Activated T-cell treated with anti-CD3 and anti-CD28 coated beads for 1 hour (primary cell): ENCODE measurements at places on chromosomes 6 and 20.

DNA sequence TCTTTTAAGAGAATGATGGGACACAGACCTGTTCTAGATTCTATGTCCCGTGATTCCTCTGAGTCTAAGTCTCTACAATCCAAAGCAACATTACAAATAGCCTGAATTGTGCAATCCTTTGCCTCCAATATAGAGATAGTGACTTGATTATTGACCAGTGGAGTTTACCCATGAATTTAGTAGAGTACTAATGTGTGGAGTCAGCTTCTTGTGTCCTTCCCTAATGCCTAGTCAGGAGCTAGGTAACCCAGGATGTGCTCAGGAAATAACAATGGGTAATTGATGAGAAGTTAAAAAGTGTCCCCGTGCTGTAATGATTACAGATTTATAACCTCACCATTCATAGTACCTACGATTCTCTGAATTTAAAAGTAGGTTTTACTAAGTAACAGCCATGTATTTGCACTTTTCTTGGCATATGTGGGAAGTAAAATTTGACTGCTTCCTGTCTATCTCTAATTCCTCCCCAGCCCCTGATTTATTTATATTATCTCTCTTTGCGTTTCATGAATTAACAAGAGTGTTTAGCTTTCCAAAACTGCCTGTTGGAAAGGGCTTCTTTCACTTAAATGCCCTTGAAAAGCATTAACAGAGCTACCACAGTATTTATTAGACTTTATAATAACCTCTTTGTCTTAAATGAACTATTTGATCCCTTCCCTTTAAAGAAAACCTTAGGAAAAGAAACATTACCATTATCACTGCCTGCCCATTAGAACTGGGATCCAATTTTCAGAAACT, 30.5 kb downstream of the NEDD9 start:
- DNase-seq: no peak

DNA sequence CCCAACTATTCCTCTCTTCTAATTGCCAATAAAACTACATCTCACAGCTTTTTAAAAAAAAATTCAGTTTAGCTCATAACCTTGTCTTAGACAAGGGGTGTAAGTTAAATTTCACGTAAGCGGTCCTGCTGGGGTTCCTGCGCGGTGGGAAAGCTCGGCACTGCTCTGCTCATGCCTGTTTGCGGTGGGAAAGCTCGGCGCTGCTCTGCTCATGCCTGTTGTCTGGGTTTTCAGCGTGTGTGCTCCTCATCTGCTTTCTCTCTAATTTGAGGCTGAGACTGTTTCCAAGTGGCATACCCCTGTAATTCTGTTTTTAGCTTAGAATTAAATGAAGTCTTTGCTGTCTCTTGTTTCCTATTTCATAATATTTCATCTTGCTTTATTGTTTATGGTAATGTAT, 18.6 kb downstream of the ARID1B start:
- no peak for DNase-seq

DNA sequence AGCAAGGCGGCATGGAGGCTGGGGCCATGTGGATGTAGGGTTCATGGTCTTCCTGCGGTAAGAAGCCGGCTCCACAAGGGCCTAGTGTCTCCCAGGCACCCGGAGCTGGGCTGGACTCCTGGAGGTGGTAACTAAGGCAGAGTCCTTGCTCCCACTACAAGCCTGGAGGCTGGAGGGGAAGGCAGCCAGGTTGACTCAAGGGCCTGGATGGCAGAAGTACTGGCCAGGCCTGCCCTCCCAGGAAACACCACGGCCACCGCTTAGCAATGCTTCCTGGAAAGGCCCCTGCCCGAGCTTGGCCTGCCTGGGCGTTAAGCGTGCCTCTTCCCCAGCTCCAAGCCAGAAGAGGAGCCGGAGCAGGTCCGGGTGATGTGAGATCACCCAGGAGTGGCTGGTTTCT, 182.0 kb downstream of the ZDHHC14 start:
- DNase-seq: no peak

- DNase-seq: no peak
Observed at GRCh38 chr6:38695933-38696332, 7.0 kb downstream of the GLO1 start.

DNA sequence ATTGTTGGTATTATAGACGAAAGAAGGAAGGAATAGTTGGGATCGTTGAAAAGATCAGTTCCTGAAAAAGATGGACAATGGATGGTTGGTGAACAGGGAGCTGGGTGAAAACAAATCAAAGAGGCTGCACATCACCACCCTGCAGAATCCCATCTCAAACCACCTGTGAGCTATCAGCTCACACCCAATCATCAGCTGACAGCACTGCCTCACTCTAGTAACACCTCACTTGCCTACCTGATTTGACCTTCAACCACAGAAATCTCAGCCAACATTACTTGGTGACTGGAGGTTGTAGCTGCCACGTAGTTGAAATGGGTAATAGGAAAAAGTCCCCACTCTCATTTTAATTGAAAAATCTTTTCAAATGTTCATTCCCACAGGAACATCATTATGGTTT, 101.8 kb upstream of the DST start:
- DNase-seq: no peak

DNA sequence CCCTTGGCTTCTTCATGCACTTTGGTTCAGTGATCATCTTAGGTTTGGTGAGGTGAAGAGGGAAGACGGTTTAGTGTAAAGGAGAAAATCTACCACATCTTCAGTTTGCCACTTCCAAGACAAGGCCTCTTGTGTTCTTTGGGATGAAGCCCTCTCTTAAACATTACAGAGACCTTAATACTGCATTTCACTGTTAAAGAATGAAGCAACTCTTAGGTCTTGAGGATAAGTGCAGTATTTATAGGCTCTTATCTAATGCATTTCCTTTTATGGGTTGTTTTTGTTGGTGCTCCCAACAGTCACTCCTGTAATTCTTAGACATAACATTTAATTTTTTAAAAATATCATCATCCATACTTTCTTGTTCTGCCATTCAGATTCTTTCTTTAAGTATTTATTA, 139.9 kb upstream of the LAMP5 start:
- DNase-seq: no peak

DNA sequence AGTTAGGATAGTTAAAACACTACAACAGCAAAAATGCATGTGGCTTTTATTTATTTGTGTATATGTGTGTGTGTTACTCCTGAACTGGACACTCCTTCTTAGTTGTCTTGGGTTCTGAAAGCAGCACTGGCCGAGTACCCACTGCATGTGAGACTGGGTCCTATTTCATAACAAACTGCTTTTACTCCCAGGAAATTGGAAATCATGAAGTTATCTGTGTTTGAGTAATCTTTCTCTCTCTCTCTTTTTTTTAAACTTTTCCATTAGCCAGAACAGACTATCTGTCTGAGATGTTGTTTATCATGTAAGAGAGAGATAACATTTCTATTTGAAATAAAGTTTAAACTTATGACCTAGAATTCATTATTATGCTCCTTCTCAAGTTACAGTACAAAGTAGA, 110.4 kb downstream of the LIN28B start:
- DNase-seq: no peak

- no peak for DNase-seq
Observed at GRCh38 chr6:39803872-39804271, 11.7 kb downstream of the DAAM2 start.

GRCh38 chr6:99802396-99803031, 191.5 kb downstream of the MCHR2 start:
- DNase-seq: no peak

DNA sequence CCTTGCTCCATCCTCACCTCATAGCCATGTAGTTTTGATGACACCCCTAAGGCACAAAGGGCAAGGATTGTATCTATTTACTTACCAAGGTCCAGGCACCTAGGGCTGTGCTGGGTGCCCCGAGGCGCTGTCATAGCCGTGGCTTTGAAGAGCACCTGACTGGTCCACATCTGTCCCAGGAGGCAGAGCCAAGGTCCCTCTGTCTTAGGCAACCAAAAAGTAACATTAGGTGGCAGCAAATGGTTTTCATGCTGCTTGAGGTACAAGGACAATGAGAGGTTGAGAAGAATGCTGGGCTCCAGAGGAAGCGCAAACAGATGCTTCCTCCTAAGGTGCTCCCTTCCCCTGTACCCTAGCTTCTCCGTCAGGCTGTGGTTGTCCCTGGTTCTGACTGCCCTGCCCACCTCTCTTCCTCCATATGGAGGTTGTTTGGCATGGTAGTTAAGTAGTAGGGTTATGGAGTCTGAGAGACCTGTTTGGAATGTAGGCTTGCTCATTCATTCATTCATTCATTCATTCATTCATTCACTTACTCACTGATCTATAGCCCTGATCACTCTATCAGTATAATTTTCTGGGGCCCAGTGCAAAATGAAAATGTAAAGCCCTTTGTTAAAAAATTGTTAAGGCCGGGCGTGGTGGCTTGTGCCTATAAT, 3.0 kb upstream of the UQCC2 start:
- DNase-seq: no peak

- no peak for DNase-seq
Observed at GRCh38 chr6:157607317-157608109, 215.5 kb upstream of the SNX9 start.

DNA sequence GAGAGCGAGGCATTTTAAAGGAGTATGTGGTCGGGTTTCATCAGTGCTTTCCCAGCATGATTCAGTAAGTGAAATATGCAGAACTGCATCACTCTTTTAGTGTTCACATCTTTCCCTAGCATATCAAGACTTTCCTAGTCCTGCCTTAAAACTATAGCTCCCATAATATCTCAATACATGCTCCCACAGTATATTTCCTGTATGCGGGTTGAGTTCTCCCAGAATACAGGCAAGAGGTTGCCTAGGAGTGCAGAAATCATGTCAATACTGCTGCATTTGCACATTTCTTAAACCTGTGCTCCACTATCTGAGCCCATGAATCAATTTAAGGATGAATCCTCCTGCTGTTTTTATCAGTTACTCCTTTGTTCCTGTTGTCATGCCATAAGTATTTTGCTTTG, 386.6 kb upstream of the SLC35B3 start:
- DNase-seq: no peak
